ENCODE measurements at places on chromosomes 4 and X.

DNA sequence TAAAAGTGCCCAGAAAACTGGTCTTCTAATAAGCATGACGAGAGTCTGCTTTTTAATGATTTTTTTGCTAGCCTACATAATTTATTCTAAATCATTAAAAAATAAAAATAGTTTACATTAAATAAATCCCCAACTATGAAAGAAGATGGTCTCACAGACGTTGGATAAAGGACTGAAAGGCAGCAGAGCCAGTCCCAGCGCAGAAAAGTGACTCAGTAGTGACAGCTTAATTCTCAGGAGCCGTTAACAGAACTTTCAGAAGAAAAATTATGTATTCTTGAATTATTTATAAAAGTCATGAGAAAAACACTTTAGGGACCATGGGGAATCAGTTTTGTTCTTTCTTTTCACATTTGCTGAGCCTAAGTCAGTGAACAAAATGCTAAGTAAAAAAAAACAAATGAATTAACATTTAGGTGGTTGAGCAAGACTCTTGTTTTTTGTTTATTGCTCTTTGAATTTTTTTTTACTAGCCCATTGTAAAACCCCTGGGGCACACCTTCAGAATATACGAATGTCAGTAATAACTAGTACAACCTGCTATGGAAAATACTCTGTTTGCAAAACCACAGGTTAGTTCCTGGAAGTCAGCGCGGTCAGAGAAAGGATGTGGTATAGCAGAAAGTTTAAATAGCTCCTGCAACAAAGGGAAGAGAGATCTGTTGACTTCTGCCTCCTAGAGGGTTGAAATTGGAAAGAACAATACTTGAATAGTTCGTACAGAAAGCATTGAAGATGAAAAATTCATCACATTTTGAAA is 50.4 kb upstream of the CCDC160 start:
- peak; percentile 34 for DNase-seq

- DNase-seq: no peak
Measured at GRCh38 chr4:83231620-83232076, 53.0 kb downstream of the COQ2 start.

DNA sequence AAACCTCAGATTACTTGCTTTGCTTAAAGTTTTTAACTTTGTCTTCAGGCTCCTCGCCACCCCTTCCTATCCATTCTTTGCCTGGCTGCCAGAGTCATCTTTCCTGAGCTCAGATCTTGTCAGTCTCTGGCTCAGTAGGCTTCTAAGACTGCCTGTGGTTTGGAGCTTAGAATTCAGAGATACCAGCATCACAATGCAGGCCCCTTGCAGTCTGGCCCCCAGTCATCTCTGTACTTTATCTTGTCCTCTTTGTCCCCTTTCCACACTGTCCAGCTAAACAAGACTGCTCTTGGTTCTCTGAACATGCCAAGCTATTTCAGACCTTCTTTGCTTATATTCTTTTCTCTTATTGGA is 3.0 kb downstream of the KIAA0232 start:
- no peak for DNase-seq

DNA sequence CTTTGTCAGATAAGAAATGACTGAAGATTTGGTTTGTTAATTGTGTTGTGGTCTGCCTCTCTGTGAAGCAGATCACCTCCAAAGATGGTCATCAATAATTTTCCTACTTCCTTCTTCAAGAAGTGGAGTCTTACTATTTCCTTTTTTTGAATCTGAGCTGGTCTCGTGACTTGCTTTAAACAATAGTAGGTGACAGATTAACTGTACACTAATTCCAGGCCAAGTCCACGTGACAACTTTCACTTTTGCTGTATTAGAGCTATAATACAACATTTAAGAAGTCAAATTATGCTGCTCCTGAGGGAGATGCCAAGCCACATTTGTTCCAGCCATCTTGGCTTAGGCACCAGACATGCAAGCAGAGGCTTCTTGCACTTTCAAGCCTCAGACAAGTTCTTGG is 393.8 kb upstream of the GRID2 start:
- DNase-seq: no peak

DNA sequence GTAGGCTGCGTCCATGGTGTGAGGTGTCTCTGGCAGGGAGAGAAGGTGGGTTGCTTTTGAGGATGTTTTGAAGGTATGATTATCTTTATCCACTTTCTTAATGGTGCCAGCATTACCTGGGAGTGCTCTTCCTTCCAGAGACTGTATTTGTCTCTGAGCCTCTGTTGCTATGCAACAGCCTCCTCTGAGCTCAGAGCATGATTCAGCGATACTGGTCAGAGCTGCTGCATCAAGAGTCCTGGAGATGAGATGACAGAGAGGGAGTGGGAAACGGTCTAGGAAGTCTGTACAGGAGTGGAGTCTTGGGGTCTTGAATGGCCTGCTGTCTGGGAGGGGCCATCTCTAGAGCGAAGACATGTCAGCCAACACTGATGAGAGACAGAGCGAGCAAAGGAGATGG is 104.4 kb upstream of the RAB40AL start:
- no peak for DNase-seq

GRCh38 chr4:81180916-81181315 is 34.1 kb downstream of the PRKG2 start:
- DNase-seq: no peak
